ENCODE measurements at places on chromosomes 11 and 22.

DNA sequence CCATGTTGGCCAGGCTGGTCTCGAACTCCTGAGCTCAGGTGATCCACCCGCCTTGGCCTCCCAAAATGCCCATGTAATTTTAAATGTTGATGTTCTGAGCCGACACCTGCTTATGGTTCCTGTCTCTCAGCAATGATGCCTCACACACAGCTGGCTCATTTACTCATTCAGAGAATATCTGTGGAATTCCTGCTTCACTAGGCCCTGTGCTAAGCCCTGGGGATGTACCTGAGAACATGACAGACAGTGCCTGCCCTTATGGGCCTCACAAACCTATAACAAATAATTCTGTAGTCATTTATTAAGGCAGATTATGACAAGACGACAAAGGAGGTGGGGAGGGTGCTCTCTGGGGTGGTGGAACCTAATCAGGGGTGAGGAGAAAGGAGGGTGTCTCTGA is 93.7 kb downstream of the PRR5L start:
- DNase-seq: no peak

GRCh38 chr22:23067023-23067650 is 3.2 kb upstream of the GNAZ start:
- DNase-seq: no peak

GRCh38 chr11:134702827-134703226 is 290.8 kb upstream of the B3GAT1 start:
- DNase-seq: no peak

- DNase-seq: no peak
These were observed 924.6 kb downstream of the BRD1 start for GRCh38 chr22:48902983-48903650.

GRCh38 chr11:1360181-1360834 is 29.4 kb upstream of the BRSK2 start:
- no peak for DNase-seq

- no peak for DNase-seq
These were observed 39.9 kb downstream of the PTPRJ start for GRCh38 chr11:48020092-48020755.

GRCh38 chr22:46652847-46653331 is 32.7 kb downstream of the GRAMD4 start:
- no peak for DNase-seq

DNA sequence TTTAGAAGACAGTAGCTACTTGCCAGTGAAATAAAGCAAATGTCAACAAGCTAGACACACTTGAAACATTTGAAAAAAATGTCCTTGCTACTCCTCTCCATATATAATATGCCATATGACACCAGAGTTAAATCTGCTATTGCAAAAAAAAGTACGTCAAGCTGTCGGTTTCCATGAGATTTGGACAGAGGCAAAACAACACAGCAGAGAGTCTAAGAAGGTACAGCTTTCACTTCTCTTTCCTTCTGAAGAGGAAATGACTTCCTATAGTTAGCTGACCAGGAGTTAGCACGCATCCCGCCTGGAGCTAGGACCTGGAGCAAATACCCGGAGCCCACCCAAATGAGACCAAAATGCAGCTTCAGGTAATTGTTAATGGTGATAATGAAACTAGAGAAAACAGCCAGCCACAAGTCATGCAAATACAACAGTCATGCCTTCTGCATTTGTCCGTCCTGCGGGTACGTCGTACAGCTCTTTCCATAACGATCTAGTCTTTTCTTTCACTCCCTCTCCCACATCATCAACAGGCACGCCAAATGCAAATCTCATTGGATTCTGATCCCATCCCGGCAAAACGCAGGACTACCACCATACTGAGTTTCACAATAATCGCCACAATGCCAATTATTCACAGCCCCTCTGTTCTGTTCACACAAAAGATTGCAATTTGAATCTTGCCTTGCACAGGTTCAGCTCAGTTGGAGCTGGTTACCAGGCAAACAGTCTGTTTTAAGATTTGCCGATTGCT is 395.0 kb upstream of the CCDC90B start:
- DNase-seq: no peak

DNA sequence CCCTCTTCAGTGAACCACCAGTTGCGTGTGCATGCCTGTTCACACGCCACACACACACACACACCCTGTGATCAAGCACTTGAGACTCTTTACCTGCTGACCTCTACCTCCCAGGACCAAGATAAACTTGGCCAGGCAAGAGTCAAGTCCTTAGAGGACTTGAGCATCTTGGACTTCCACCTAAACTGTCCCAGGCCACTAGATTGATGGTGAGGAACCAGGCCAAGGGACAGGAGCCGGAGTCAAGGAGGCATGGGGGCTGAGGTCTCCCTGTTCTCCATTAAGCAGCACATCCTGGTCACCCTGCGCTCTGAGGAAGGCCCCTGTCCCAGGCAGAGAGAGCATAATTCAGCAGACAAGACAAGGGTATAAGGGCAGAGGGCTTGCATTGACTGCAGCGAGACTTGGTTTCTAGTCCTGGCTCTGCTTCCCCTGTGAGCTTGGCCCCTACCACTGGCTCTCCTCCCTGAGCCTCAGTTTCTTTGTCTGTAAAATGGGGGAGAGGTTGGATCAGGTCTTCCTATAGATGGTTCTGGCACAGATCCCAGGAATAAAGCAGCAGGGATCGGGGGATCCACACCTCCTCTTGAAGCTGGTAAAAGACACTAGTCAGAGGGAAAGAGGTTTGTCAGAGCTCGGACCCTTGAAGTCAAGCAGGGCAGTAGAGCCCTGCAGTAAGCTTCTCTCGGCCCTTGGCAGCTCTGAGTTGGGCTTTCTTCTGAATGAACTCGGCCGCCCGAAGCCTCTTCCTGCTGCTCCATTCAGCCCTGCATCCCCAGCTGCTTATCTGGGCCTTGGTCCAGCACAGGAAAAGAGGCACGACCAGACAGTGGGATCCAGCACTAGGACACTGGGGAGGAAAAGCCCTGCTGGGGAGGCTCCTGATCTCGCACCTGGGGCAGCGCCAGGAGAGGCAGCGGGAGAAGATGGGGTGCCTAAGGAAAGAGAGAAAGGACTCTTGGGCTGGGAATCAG is 2.0 kb downstream of the CREB3L1 start:
- DNase-seq: no peak

- no peak for DNase-seq
These were observed 13.8 kb downstream of the C11orf71 start for GRCh38 chr11:114386545-114386944.

GRCh38 chr11:12188548-12189317 is 78.3 kb downstream of the MICAL2 start:
- DNase-seq: no peak

- no peak for DNase-seq
These were observed 31.0 kb upstream of the FCHSD2 start for GRCh38 chr11:73172992-73173656.

DNA sequence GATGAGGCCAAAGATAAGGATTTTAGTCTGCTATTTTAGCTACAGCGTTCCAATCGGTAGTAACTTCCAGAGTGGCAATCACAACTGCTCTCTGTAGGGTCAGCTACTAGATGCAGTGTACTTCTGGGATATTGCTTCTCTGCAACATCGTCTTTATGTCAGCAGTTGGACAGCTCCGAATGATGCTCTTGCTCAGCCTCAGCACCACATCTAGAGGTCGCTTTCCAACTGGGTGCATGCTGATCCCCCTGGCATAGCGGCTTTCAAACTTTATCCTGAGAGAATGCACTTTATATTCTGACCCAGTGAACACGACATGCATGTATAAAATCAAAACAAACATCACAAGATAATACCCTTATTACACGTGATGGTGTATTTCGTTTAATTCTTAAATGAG is 219.6 kb downstream of the C11orf87 start:
- no peak for DNase-seq
